ENCODE measurements at places on chromosomes 5 and 9.

GRCh38 chr5:132777209-132778069 is at the start of gene SEPTIN8:
Gene SEPTIN8, minus strand, starts transcription at chr5:132777239. Its CDS starts 102 bp downstream, at chr5:132777137.
- no peak for DNase-seq

GRCh38 chr5:150107909-150108447 is 21.6 kb upstream of the CSF1R start:
- DNase-seq, result no peak

- no peak for DNase-seq
Observed at GRCh38 chr9:73154271-73154670, 2.6 kb downstream of the ANXA1 start.

GRCh38 chr5:90940227-90940995 is 381.8 kb downstream of the ADGRV1 start:
- DNase-seq, result no peak

DNA sequence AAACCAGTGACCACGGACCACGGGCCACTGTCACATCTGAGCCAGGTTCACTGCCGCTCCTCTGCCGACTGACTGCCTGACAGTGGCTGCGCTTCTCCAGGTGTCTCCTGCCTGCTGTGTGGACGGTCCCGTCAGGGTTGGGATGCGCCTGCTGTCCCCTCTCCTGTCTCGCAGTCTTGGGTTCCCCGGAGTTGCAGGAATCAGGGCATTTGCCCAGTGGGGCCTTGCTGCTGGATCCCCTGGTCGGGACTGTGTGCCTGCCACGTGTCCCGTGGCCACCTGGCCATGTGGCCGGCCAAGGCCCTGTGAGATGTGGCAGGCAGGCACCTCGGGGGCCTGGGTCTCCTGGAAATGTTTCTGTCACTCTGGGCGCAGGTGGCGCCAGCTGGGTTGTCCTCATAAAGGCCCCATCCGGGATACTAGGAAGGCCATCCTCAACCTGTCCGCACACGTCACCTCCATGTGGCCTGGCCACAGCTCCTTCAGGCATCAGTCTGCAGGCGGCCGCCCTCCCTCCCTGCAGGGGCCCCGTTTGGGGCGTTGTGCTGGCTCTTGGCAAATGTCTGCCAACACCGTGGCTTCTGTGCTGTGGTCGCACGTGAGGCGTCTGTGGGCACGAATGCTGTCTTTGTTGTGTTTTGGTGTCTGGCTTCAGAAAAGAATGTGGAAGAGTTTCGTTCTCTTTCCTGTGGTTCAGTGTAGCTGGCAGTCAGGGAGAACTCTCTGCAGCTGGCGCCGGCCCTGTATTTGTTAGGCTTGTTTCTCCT is 6.4 kb upstream of the TOR4A start:
- no peak for DNase-seq

GRCh38 chr5:72363166-72363802 is 43.1 kb downstream of the PTCD2 start:
- DNase-seq, result no peak

DNA sequence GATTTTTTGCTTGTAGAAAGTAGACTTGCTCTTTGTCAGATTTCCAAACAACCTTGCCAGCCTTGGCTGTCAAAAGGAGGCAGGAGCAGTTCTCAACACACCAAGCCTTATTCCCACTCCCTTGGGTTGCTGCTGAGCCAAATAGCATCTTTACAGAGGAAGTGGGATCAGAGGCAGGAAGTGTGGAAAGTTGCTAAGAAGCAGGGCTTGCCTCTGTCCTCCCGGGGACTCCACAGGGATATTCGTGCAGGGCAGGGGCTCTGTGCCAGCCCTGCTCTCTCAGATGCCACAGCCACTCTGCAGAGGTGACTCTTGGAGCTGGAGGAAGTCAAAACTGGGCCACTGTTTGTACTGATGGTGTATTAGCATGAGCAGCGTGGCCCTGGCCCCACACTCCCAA is 24.3 kb downstream of the PTPDC1 start:
- DNase-seq, result no peak

- DNase-seq, result no peak
Observed at GRCh38 chr5:74199005-74199404, 441.5 kb downstream of the ENC1 start.

DNA sequence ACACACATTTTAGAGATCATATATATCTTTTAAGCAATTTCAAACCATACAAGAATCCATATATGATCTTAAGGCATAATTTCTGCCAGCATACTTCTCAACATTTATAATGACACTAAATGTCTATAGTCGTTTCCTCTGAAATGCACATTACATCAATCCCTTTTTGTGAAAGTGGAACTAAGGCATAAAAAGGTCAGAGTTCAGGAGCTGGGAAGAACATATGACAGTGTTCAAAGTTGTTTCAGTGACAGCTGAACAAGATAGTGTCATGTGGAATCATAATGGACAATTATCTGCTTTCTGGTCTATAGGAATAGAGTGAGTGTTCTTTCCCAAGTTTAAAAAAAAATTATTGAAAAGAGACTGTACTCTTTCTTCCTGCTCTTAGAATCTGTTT is 2.4 kb upstream of the MOB3B start:
- no peak for DNase-seq

- DNase-seq, result no peak
Observed at GRCh38 chr5:60568646-60569045, 131.3 kb downstream of the DEPDC1B start.

DNA sequence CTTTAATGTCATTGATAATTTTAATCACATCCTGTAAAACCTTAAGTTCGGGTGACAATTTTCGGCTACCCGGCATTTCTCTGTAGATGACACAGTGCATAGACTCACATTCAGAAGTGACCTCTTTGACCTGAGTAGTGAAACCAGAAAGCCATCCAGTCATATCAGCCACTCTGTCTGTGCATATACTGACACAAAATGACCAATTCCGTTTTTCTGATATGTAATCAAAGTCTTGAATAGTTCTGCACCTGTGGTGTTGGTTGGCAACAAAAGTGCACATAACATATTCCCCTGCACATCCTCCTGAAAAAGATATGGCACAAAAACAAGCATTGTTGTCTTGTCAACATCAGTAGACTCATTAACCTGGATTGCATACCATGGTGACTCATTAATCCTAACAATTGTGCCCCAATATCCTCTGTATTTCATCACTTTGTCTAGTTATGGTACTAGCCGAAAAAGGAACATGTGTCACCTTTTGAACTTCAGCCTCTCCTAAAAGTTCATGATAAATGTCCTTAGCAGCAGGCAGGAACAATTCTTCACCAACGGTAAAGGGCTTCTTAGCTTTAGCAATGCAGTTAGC is 4.6 kb upstream of the HNRNPA0 start:
- no peak for DNase-seq

DNA sequence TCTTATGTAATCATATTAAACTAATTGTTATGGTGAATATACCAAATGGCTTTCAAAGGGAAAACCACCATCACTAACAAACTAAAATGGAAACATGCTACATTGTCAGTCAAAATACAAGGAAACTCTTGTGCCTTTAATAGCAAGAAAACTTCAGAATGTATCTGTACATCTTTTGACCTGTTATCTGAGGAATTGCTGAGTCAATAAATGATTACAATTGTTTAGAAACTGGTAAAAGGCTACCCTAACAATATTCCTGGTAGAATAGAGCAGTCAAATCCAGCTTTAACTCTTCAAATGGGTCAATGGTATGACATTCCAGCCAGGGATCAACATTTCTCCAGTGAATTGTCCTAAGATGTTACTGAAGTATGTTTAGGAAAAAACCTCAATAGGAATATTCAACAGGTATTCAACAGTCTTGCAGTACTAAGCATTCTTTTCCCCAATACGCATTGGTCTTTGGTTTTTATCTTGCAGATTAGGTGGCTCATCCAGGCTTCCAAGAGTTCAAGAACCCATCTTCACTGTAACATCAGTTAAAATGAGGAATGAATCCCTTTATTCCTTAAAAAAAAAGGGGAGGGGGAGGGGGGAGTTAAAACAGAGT is 52.4 kb downstream of the CSNK1A1 start:
- no peak for DNase-seq

- DNase-seq, result no peak
Observed at GRCh38 chr9:136532799-136533774, 12.8 kb downstream of the NOTCH1 start.

- no peak for DNase-seq
Observed at GRCh38 chr5:8418049-8418426, 549.1 kb downstream of the MTRR start.

- DNase-seq, result no peak
Observed at GRCh38 chr9:12633016-12633765, 60.0 kb upstream of the TYRP1 start.

GRCh38 chr9:124442379-124442778 is 7.9 kb upstream of the ADGRD2 start:
- no peak for DNase-seq

DNA sequence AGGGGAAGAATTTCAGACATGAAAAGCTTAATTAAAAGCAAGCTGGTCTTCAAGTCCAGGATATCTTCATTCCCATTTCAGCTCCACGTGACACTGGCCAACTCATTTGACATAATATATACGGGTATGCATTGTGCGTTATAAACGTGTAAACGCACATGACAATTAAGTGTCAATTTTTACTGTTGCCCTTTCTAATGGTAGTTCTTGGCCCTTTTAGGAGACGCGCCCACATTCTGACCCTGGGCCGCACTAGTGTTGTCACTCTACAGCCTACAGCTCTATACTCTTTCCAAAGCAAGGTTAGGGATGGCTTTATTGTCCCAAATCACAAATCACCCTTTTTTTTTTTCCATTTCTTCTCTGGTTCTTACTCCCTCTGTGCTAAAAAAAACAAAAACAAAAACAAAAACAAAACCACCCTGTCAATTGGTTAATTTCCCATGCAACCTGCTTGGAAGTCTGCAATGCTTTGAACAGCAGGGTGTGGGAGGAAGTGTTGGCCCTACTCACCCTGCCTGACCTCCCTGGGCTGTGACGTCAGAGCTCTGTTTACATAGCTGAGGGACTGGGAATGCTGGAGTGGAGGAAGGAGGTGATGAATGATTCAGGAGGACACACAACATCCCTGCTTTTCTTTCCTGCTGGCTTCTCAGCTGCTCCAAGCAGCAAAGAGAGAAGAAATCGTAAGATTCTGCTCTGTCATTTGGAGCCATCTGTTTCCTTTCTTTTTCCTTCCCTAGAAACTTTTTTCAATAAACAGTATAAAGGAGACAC is 19.3 kb downstream of the RFK start:
- no peak for DNase-seq

DNA sequence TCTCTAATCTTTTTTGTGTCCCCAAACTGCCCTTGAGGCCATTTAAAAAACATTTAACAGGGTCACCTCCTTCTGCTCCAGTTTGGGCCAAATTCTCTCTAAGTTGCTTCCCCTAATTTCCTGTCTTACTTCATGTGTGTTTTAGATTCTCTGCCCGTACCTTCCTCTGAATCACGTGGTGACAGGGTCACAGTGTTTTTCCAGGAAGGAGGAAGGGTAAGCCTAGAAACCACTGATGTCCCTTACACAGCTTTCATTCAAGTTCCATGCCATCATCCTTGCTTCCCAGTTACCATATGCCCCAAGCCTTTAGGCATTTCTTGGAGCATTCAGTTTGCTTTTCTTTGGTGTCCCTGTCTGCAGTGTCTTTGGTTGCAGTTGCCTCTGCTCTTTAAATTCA is 42.4 kb upstream of the MACIR start:
- no peak for DNase-seq

DNA sequence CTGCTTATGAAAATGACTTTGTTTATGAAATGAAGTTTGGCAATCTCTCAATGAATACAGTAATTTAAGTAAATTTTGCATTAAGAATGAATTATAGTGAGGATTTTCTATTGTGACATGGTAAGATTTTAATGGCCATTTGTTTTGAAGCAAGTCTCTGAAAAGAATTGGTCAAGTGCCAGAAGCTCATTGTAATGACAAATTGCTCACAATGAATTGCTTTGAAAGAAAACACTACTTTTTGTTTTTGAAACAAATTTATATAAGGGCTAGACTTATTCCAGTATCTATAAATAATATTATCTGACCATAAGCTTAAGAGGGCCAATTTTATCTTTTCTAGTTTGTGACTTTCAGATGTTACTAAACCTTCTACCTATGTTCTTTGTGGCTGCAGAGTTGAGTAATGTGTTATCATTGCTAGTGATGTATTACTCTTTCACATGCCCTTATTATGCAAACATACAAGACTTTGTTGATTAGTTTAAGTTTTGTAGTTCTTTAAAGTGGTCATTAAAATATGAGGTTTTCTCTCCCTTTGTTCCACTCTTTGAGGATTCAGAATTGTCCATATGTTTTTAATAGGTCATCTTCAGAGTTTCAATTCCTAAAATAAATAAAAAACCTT is 93.0 kb upstream of the ZNF608 start:
- no peak for DNase-seq

- no peak for DNase-seq
Observed at GRCh38 chr5:164057121-164057520, 551.7 kb downstream of the MAT2B start.

- no peak for DNase-seq
Observed at GRCh38 chr5:148687427-148687826, 33.1 kb upstream of the HTR4 start.

DNA sequence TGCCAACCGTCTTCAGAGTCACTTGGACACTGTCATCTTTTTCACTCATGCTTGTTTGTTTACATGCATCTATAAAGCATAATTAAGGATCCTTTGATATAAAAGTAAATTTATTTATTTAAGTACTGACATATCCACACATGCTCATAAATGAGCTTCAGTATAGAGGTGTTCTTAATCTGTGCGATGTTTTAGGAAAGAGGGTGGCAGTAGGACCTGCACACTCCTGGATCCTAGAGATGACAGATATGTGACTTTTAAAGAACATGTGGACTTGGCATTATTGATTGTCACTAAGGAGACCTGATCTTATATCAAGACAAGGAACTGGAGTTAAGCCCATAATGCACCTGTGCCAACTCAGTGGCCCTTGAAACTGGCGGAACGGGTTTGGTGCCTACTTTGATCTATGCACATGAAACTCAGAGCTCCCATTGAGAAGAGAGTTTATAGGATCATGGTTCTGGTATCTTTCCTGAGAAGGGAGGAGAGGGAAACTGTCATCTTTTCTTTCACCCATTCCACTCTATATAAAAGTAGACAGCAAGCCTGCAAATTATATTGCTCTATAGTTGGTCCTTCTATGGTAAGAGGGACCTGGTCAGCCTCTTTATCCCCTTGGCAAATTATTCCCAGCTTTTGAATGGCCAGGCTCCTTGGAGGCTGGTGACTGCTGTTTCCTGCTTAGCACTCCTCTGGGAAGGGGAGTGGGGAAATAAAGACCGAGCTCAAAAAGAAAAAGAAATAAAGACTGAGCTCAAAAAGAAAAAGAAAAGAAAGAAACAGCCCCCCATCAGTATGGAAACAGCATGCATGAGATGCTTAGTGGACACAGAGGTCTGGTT is 57.8 kb upstream of the LIFR start:
- no peak for DNase-seq

DNA sequence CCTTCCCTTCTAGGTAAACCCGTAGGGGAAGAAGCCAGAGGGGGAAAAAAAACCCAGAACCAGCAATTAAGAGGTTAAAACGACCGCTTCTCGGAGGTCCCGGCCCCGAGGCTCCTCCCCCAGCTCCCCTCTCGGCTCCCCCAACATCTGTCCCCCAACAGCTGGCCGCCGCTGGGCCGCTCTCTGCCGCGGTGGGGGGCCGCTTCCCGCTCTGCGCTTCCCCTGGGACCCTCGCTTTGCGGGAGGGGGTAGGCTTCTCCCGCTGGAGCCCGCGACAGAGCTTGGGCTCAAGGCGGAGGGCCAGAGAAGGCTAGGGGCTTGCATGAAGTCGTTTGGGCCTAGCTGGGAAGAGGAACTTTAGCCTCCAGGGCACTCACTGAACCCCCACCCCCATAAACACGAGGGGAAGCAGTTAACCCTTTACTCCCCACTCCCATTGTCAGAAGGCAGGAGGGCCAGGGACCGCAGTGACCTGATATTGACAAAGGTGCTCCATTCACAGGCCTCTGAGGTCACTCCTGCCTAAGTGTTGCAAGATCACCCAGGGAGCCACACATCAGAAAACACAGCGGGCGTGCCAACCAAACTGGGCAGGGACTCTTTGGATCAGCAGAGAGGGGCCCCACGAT is 7.5 kb downstream of the LHX6 start:
- DNase-seq, result no peak

Data from T1000 (cell line).